ENCODE measurements at places on chromosomes 7 and 10.

- no peak for DNase-seq
Measured at GRCh38 chr7:78770422-78771410, 682.8 kb downstream of the MAGI2 start.

DNA sequence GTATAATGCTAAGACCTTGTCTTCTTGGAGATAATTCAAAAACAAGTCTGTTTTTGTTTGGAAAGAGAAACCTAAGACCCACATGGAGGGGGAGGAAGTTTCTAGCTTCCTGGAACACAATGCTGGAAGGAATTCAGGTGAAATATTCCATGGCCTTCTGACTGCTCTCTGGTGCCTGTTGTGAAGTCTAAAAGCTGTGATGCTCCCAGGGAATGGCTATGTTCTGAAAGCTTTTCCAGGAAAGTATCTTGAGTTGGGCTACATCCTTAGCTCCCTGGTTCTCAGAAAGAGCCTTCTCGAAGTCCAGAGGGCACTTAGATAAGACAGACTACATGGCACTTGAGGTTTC, 12.5 kb upstream of the PFKP start:
- DNase-seq = no peak

DNA sequence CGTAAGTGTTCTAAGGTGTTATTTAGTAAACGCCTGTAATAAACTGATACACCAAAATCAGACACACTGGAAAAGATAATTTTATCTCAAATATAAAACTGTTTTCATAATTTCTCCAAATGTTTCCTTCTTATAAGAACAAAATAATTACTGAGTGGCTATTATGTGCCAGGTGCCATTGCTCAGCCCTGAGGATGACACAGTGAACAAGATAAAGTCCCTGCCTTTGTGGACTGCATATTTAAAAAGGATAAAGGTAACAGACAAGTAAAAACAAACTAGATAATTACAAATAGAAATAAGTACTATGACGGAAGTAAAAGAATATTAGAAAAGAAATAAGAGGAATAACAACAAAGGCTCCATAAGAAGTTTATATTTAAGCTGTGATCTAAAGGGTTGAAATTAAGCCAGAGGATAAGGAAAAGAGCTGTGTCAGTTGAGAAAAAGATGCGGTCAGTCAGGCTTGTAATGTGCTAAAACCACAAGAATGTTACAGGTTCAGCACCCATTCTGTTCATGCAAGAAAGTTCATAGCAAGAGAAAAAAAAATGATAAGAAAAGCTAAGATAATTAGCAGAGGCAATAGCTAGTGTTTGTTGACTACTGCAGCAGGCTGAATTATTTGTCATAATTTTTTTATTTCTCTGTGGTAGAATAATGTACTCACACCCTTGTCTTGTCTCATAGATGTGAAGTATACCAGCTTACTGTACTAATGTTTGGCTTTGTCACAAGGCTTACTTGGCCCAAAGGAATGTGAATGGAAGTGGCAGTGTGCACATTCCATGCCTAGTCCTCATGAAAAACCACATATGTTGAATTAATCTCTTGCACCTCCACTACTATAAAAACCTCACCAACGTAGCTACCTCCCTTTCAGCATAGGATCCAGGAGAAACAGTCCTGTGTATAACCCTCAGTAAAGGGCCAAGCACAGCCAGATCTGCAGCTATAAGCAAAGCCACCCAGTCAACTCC, 75.1 kb downstream of the CRPPA start:
- DNase-seq = peak; percentile 97

DNA sequence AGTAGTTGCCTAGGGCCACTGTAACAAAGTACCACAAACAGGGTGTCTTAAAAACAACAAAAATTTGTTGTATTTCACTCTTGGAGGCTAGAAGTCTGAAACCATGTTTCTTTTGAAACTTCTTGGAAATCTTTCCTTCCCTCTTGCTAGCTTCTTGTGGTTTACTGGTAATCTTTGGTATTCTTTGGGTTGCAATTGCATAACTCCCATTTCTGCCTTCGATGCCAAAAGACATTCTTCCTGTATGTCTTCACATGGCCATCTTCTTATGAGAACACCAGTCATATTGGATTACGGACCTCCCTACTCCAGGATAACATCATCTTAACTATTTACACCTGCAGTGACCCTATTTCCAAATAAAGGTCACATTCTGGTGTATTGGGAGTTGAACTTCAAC, 357.4 kb downstream of the PPP1R3A start:
- no peak for DNase-seq

GRCh38 chr7:75617634-75618234, 121.0 kb downstream of the HIP1 start:
- DNase-seq = no peak

GRCh38 chr10:132364594-132364970, 32.4 kb upstream of the PWWP2B start:
- DNase-seq = no peak

DNA sequence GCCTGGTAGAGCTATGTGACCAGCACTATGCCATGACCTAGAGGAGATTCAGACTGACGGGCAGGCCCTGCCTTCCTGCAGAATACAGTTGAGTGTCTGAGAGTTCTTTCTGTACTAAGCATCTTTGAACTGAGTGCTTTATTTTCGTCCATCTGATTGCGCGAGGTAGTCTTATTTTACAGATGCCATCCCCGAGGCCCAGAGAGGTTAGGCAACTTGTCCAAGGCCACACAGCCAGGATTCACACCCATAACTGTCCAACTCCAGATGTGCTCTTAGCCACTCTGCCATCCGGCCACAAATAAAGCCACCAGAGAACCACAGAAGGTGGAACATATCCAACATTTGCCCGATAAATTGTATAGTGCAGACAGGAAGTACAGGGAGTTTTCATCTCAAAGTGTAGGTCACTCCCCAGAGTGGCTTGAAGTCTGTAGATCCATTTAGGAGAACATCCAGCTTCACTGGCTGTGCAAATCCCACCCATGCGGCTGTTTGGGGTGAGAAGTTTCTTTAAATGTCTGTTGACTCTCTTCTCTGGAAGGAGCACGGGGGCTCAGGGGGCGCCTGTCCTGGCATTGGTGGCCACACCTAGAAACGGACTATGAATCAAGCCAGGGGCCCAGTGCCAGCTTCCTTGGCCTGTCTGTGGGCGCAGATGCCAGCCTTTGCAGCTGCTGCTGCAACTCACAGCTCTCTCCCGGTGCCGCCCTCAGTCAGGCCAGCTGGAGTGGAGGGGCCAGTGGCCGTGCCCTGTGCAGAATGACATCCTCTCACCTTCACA, 11.1 kb downstream of the CHST3 start:
- DNase-seq = peak; percentile 74

GRCh38 chr10:101968940-101969321, 87.0 kb downstream of the ARMH3 start:
- DNase-seq = no peak

GRCh38 chr10:6339891-6340290, 137.2 kb downstream of the PFKFB3 start:
- DNase-seq = no peak

GRCh38 chr7:18265611-18266281, 229.8 kb upstream of the HDAC9 start:
- no peak for DNase-seq

- DNase-seq = no peak
Measured at GRCh38 chr10:96366508-96366907, 7.7 kb upstream of the OPALIN start.

GRCh38 chr7:30436046-30436445, 42.5 kb downstream of the NOD1 start:
- no peak for DNase-seq

GRCh38 chr10:126585249-126586017, 85.1 kb downstream of the C10orf90 start:
- no peak for DNase-seq

- no peak for DNase-seq
Measured at GRCh38 chr7:24864214-24864817, 107.1 kb upstream of the GSDME start.

GRCh38 chr10:121911421-121911697, 16.5 kb downstream of the ATE1 start:
- no peak for DNase-seq

DNA sequence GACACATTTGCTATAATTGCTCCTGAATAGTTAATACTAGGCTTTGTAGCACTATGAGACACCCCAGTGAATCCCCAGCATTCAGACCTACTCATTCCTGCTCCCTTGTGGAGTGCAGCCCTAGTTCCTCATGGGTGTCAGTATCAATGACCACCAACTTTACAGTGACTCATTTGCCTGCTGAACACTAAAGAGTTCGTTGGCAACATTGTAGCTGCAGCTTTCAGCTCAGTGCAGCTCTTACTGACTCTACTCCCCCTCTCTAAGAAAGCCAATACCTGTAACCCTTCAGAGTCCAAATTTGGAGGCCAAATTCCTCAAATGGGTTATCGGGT, 127.1 kb upstream of the MTPN start:
- no peak for DNase-seq

DNA sequence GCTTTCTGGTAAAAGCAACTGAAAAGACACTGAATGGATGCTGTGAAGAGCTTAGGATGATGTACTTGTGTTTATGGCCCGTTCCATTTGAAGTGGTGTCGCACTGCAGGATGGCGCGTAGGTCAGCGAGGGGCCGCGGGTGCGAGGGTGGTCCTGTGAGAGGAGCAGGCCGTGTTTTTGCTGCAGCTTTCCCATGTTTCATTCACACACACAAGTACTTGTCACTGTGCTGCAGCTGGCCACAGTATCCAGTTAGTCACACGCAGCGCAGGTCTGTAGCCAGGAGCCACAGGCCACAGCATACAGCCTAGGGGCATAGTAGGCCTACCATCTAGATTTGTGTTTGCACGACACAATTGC, 23.2 kb downstream of the WIPI2 start:
- no peak for DNase-seq

GRCh38 chr7:11077816-11078215, 104.1 kb downstream of the PHF14 start:
- no peak for DNase-seq

- no peak for DNase-seq
Measured at GRCh38 chr10:124091646-124092249, 1.6 kb downstream of the CHST15 start.

DNA sequence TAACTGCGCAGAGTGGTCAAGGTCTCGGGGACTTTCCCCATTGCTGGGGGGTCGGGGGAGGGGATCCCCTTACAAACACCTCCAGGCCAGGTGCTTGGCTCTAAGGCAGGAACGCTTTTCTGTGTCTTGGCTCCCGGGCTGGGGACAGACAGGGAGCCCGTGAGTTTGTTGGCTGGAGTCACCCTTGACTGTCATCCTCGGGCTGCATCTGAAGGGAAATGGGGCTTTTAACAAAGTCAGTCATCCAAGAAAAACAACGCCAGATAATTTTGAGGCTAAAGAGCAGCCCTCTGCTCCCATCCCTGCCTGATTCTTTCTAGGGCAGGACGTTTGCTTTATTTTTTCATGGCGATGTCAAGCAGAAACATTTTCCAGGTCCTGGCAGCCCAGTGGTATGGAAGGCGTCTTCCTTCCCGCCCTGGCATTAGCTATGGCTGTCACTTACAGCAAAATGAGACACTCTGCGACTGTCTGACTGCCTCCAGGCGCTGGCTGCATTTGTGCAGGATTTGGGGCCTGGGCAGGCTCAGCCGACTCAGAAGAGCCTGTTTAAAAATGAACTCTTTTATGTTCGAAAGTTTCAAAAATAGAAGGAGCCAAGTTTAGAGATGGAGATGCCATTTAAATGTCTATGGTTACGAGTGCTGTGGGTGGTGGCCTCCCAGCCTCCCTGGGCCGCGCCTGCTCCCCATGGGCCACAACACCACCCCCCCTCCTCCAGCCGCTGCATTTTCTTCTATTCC, 54.7 kb upstream of the TNS3 start:
- no peak for DNase-seq

GRCh38 chr7:74542558-74543117, 88.9 kb downstream of the GTF2IRD1 start:
- DNase-seq = no peak

GRCh38 chr7:134546955-134547354, 2.0 kb upstream of the AKR1B15 start:
- DNase-seq = no peak

DNA sequence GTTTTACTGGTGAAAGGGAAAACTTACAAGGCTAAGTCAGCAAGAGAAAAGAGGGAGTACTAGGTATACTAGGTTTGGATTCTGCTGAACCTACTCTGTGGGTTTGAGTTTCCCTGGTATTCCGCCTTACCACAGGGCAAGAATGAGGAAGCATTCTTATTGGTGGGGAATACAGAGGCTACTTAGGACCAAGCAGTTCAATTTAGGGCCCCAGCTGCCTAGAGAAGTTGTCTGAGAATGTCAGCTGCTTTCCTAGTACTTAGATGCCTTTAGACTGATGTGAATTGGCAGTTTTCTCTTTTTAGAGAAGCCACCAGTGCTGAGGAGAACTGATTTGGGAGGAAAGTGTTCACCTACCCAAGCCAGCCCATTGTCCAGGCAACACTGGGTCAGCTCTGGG, 409.0 kb upstream of the LRGUK start:
- DNase-seq = no peak

GRCh38 chr10:56466005-56466404, 104.9 kb upstream of the ZWINT start:
- no peak for DNase-seq

DNA sequence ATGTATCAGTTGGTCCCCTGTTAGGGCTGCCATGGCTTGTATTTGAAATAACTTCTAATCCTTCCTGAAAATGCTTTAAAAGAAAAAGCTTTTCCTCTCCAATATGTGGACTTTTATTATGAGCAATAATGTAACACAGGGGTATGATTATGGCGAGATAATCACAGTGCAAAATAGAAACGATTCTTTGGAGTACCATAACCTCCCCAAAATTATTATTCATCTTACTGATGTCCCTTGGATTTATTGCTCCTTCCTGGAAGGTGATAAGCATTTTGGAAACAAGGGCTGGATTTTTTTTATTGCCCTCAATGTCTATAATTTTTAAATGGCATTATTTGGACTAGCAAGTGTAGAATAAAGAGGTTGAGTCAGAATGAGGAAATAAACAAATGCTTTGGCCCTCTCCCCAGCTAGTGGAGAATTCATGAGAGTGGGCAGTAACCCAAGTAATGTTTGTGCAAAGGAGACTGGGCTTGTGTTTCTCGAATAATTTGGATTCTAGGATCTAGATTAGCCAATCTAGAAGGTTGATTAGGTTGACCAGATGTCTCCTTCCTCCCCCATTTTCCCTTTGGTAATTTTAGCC, 403.9 kb upstream of the CELF2 start:
- no peak for DNase-seq

- DNase-seq = no peak
Measured at GRCh38 chr7:92251181-92251580, 5.4 kb downstream of the ANKIB1 start.

GRCh38 chr7:84412161-84412969, 217.8 kb upstream of the SEMA3A start:
- peak; percentile 90 for DNase-seq

GRCh38 chr10:110992006-110992800, 72.8 kb downstream of the SHOC2 start:
- DNase-seq = no peak

DNA sequence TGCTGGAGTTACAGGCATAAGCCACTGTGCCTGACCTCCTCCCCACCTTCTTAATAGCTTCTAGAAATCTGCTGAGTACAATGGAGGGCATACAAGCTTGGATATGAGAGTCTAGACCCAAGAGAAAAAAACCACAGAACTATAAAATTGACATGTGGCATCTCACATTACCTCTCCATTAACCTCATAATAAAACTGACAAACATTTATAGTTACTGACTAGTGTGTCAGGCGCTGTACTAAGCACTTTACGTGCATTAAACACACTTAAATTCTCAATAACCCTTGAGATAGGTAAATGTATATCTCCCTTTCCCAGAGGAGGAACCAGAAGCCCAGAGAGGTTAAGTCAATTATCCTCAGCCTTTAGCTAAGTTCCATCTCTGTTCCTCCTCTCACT, 300.5 kb upstream of the MYO3A start:
- no peak for DNase-seq
